ENCODE measurements at places on chromosomes 4 and X.

DNA sequence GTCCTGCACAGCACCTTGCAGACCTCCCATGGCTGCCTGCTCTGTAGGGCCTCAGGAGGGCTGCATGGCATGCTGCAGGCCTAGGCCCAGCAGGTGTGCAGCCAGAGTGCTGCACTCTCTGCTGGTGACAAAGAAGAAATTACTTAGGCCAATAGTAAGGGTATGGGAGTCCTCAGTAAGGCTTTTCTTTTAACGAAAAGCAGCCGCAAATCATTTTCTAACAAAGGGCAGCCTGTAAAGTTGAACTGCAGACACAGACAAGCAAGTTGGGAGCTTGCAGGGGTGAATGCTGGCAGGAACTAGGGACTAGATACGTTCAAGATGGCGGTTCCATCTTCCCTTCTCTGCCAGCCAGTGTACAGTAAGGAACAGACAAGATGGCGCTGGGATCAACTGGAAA lies 22.4 kb upstream of the UBA6 start:
- no peak for DNase-seq

DNA sequence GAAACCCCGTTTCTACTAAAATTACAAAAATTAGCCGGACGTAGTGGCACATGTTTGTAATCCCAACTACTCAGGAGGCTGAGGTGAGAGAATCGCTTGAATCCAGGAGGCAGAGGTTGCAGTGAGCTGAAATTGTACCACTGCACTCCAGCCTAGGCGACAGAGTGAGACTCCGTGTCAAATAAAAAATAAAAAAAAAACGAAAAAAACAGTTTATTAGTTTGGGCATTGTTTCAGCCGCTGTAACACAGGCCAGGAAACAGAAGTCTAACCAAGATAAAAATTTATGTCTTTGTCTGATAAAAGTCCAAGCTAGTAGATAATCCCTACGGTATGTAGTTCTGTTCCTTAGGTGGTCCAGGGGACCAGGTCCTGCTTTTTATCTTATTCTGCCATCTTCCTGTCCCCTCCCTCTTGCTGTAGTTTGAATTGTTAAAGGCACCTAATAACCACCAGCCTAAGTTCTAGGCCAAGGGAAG lies 21.4 kb downstream of the USO1 start:
- no peak for DNase-seq

- DNase-seq, result no peak
Measured at GRCh38 chr4:24639714-24640113, 55.4 kb upstream of the DHX15 start.

GRCh38 chr4:158670975-158671664 lies 567 bp downstream of the C4orf46 start:
- peak; percentile 8 for DNase-seq

DNA sequence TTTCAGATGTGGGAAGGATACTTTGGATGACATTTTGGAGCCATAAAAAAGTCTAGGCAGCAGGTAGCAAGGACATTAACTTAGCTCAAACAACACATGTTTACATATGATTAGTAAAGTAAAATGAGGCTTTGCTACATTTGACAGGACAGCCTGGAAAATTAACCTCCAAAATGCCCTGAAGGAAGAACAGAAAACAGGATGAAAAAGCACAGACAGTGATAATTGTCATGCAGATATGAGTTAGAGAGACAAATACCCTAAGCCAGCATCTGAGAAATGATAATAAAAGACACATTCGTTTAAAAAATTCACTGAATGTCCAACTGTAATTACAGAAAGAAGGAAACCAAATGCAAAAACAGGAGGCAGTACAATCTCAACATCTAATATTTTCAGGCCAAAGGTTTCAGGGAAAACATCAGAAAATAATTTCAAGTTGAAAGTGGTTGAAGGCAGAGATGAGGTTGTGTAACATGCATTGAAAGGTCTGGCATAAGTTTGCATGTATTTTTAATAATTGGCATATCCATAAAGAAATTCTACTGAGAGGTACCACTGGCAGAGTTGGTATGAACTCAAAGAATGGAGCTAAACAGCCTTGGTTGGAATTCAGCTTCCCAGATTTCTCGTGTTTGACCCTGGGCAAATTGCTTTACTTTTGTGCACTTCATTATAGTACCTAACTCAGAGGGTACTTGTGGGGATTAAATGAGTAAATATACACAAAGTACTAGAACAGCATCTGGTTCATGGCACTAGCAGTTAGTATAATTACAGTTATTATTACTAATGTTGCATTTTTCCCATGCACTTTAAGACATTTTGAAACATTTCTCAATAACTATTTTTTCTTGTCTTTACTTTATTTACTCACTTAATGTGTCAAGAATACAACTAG lies 54.4 kb upstream of the MAP9 start:
- DNase-seq, result no peak

- no peak for DNase-seq
Measured at GRCh38 chrX:65587616-65588526, 53.3 kb upstream of the LAS1L start.
